ENCODE measurements at places on chromosomes 5 and 9.

- no peak for DNase-seq
Measured at GRCh38 chr9:92547356-92547755, 11.6 kb upstream of the ECM2 start.

- no peak for DNase-seq
Measured at GRCh38 chr5:90488791-90489190, 14.1 kb downstream of the POLR3G start.

DNA sequence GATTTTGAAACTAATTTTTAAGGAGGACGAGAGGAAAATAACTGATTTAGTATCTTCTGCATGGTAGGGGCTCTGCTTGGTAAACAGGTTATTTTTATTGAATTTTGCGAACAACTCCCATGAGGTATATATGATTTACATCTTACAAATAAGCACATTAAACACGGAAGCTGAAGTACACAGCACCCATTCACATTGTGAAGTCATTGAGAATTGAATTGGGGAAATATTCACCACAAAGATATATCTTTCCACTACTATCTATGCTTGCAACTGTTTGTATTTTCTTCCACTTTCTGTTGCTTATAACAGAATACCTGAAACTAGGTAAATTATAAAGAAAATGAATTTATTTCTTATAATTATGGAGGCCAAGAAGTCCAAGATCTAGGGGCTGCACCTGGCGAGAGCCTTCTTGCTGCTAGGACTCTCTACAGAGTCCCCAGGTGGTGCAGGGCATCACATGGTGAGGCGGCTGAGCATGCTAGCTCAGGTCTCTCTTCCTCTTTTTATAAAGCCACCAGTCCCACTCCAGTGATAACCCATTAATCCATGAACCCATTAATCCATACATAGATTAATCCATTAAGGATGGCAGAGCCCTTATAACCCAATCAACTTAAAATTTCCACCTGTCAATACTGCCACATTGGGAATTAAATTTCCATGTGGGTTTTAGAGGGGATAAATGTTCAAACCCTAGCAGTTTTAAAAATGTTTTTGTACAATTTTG is 79.0 kb upstream of the ZNF608 start:
- no peak for DNase-seq

DNA sequence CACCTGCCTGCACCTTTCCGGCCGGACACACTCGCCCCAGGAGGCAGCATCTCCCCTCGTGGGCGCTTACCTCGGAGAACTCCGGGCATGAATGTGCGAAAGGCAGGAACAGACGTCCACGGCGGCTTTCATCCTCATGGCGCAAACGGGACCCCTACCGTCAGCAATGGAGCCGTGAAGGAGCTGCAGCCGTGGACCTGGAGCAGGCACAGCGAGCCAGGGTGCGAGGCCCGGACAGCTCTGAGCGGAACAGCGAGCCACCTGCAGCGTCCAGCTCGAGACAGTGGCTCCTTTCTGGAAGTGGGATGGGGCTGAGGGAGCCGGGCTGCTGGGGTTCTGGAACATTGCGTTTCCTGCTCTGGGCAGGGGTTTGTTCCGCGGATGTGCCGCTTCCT is 7.8 kb upstream of the SLC6A19 start:
- DNase-seq, result no peak

- no peak for DNase-seq
Measured at GRCh38 chr9:95533996-95534680, 17.4 kb upstream of the PTCH1 start.

DNA sequence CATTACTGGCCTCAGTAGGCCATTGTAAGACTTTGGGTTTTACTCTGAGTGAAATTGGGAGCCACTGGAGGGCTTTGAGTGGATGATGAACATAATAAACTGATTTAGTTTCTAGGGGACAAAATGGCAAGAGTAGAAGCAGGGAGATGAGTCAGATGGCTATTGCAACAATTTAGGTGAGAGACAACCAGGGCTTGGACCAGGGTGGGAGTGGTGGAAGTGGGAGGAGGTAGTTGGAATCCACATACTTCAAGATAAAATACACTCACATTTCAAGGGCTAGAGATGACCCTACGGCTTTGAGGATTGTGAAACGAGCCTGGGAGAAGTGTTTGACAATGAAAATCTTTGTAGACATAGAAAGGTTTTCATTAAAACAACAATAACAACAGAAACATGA is 136.3 kb downstream of the ACTBL2 start:
- DNase-seq, result no peak

DNA sequence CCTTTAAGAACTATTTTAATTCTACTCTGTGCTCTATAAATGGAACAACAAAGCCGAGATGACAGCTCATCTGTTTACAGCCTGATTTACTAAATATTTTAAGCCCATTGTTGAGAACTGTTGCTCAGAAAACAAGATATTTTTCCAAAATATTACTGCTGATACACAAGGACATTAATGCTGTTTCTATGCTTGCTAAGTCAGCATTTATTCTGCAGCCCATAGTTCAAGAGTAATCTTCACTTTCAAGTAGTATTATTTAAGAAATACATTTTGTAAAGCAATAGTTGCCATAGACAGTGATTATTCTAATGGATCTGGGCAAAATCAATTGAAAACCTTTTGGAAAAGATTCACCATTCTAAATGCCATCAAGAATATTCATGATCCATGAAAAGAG is 208.3 kb downstream of the CDH12 start:
- DNase-seq, result no peak

- no peak for DNase-seq
Measured at GRCh38 chr5:108101130-108101529, 280.8 kb downstream of the FBXL17 start.

DNA sequence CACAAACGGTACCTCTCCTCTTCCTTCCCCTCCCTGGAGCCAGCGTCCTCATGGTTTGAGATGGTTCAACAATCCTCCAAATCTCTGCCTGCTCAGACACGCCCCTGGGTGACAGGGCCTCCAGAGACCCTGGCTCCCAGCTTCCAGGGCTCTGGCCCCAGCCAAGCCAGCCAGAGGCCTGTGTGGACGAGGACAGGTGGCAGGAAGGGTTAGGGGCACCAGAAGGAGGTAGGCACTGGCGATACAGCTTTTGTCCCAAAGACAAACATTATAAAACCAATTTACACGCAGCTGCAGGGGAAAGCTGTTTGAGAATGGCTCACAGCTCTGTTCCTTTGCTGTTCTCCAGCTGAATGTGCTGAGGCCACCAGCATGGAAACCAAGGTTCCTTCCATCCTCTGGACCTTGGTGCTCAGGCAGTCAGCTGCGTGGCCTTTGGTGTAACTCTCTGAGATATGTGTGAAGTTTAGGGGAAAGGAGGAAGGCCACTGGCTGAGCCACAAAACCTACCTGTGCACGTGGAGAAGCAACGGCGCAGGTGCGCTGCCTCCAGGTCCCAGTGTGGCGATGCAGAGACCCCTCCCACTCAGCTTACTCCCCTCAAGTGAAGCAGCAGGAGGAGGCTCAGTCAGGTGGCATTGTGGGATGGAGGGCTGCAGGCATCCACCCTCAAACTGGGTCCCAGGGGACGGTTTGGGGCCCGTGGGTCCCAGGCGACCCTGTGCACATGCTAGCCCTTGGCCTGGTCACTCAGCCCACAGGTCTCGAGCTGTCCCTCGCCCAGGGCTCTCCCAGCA is 4.3 kb upstream of the QRFP start:
- no peak for DNase-seq

- DNase-seq, result no peak
Measured at GRCh38 chr5:55234121-55234700, 803 bp upstream of the CCNO start.

- DNase-seq, result no peak
Measured at GRCh38 chr9:94887721-94888120, 161.2 kb downstream of the AOPEP start.

DNA sequence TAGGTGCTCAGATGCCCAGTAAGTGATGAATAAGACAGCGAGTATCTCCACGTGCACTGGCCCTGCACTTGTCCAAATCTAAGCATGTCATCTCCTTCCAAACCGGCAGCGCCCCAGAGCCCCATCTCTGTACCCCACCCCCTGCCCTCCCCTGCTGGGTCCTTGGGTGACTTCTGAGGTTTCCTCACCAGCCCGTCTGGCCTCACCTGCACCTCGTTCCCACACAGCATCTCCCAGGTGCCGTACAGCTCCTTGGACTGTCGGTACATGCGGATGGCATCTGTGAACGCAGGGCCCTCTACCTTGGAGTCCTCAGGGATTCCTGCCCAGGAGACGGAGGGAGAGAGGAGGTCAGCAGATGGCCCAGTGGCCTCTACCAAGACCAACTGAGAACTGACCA is 66.3 kb downstream of the LRSAM1 start:
- no peak for DNase-seq

DNA sequence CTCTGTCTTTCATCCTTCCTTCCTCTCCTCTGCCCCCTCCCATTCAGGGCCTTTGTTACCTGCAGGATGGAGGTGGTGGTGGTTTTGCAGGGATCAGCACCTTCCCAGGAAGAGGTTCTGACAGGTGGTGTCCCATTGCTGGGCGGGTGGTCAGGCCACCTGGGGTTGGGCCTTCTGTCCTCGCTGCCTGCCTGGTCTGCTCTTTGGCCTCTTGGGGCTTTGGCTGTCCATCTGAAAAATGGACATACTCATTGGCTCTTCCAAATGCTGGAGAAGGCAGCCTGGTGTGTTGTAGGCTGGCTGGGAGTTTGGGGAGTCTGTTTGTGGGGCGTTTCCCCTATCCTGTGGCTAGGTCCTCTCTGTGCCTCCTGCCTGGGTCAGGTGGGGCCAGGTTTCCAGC is 4.3 kb downstream of the RXRA start:
- no peak for DNase-seq

- DNase-seq, result no peak
Measured at GRCh38 chr9:20714442-20715415, 30.7 kb downstream of the FOCAD start.

- DNase-seq, result no peak
Measured at GRCh38 chr9:80649001-80649420, 1040.3 kb downstream of the TLE1 start.

- no peak for DNase-seq
Measured at GRCh38 chr9:94056442-94056974, 27.8 kb upstream of the PTPDC1 start.

DNA sequence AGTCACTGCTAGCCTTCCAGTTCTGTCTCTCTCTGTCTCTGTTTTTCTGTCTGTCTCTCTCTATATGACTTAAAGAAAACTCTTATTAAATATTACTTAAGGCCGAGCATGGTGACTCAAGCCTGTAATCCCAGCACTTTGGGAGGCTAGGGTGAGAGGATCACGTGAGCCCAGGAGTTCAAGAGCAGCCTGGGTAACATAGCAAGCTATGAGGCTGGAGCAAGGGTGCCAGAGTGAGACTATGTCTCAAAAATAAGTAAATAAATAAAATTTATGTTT is 1.7 kb upstream of the GBGT1 start:
- no peak for DNase-seq

GRCh38 chr5:96283589-96283988 is 149.5 kb downstream of the PCSK1 start:
- DNase-seq, result no peak

GRCh38 chr9:130689937-130690700 is 3.5 kb upstream of the EXOSC2 start:
- DNase-seq, result peak; percentile 95

DNA sequence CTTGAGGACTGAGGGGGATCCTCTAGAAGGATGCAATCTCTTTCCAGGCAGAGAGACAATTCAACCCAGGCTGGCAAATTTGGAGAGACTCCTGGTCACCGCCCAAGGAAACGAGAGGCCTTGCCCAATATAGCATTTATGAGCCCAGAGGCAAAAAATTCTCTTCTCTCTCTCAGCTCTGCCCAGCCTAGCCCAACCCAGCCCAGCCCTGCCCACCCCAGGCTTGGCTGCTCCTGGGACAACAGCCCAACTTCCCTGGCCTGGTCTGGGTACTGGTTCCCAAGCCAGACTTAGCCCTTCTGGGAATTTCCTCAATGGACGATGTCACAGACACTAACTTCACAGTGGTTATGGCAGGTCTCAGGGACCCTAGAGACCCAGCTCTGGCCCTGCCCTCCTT is 116.5 kb downstream of the PSD2 start:
- no peak for DNase-seq

GRCh38 chr5:141298376-141298775 is 5.5 kb downstream of the SLC25A2 start:
- DNase-seq, result no peak

GRCh38 chr5:160213537-160213936 is 15.8 kb upstream of the FABP6 start:
- DNase-seq, result peak; percentile 13

GRCh38 chr9:113476511-113476916 is 13.0 kb downstream of the RGS3 start:
- no peak for DNase-seq

Data from A549 (cell line).